Coronary artery (tissue), 2 donors: ENCODE measurements at places on chromosomes 2 and 18.

- peak; percentile 78 for DNase-seq
Observed at GRCh38 chr18:46071653-46072375, at the start of gene PSTPIP2. TSS of gene PSTPIP2 (minus strand) at chr18:46072260. CDS start at chr18:46072188, 72 bp downstream.

DNA sequence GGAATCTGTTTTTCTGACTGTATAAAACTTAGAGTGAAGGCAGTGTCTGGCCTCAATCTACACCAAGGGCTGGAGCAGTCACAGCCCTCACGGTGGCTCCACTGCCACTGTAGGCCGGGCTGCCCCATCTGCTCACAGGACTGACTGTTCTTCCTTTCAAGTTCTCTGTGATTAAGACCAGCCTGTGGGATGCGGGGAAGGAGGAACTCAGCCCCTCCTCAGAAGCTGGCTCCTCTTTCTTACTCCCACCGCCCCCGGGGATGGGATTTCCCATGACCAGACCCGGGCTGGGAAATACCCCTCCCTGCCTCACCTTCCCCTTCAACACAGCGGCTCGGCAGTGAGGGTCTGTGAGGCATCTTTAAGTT lies 106.0 kb downstream of the COPS8 start:
- no peak for DNase-seq

DNA sequence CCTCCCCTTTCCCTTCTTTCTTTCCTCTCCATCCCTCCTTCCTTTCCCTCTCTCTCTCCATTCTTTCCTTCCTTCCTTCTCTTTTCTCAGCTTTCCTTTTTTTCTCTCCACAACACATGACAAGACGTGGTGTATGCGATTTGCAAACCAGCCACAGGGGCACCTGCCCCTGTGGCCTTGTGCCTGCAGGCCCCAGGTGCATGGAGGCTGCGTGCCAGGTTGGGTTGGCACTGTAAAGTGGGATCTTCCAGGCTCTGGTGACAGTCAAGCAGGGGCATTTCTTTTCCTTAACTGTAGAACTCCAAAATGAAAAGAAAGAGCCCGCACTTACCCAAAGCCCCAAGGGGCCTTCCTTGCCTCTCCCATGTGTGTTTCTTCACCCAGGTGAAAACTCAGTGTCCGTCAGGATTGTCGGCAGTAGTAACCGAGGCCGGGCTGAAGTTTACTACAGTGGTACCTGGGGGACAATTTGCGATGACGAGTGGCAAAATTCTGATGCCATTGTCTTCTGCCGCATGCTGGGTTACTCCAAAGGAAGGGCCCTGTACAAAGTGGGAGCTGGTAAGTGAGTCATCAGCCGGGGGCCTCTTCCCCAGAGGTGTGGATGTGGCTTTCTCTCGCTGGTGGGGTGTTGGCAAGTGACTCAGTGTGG lies 50.9 kb downstream of the MARCO start:
- no peak for DNase-seq

GRCh38 chr18:765764-766549 lies 46.1 kb downstream of the YES1 start:
- DNase-seq = no peak

- no peak for DNase-seq
Observed at GRCh38 chr2:9087121-9087681, 83.7 kb upstream of the MBOAT2 start.

- DNase-seq = no peak
Observed at GRCh38 chr2:174794851-174795374, 30.6 kb upstream of the CHRNA1 start.

- DNase-seq = no peak
Observed at GRCh38 chr18:51857989-51858388, 482.0 kb upstream of the DCC start.

GRCh38 chr2:53787614-53788289 lies 908 bp downstream of the ERLEC1 start:
- no peak for DNase-seq

DNA sequence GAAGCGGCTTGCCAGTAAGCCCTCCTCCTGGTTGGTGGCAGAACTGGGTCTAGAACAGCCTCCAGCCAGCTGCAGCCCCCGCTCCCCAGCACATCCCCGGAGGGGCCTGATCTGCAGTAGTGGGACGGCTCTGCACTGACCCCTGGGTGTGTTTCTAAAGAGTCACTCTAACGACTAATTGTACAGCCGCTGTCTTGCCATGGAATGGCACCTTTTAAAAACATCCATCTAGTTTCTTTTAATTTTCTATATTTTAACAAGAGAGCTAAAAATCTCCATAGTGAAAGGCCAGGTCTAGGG lies 82.0 kb downstream of the MTCL1 start:
- no peak for DNase-seq

- DNase-seq = peak; percentile 56
Observed at GRCh38 chr2:70947556-70948184, 12.0 kb downstream of the ATP6V1B1 start.

DNA sequence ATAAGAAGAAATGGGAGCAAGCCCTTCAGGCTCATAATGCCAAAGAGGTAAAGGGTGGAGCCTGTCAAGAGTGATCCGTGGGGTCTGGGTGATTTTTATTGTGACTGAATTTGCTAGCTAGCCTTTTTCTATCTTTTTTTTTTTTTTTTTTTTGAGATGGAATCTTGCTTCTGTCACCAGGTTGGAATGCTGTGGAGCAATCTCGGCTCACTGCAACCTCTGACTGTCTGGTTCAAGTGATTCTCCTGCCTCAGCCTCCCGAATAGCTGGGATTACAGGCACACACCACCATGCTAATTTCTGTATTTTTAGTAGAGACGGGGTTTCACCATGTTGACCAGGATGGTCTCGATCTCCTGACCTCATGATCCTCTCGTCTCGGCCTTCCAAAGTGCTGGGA lies 29.1 kb downstream of the DRC1 start:
- no peak for DNase-seq

GRCh38 chr2:198314559-198315153 lies 510.3 kb downstream of the PLCL1 start:
- DNase-seq = no peak

GRCh38 chr2:95320986-95321767 lies 24.0 kb downstream of the KCNIP3 start:
- no peak for DNase-seq

DNA sequence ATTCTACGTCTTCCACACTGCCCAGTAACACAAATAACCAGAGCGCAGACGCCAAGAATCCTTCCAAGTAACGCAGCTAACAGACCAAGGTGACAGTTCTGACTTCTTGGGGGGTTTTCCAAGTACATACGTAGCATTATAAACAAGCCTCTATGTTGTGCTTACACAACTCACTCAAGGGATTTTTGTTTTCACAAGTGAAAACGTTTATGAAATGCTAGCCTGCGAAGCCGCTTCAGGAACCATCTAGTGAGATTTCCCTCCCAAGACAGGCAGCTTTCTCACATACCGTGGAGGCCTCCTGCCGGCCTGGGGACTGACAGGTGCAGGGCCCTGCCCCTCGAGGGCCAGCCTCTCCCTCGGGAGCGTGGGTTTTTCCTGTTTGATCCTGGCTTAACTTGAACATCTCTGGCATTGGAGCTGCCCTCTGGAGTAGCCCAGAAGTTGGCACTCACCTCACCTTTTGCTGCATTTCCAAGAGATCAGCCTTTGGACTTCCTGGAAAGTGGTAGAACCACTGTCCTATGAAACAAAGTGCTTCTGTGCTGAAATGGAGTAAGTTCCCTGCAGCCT lies 151.1 kb downstream of the MBP start:
- peak; percentile 40 for DNase-seq

- DNase-seq = no peak
Observed at GRCh38 chr2:25290811-25291495, 50.8 kb downstream of the DNMT3A start.

DNA sequence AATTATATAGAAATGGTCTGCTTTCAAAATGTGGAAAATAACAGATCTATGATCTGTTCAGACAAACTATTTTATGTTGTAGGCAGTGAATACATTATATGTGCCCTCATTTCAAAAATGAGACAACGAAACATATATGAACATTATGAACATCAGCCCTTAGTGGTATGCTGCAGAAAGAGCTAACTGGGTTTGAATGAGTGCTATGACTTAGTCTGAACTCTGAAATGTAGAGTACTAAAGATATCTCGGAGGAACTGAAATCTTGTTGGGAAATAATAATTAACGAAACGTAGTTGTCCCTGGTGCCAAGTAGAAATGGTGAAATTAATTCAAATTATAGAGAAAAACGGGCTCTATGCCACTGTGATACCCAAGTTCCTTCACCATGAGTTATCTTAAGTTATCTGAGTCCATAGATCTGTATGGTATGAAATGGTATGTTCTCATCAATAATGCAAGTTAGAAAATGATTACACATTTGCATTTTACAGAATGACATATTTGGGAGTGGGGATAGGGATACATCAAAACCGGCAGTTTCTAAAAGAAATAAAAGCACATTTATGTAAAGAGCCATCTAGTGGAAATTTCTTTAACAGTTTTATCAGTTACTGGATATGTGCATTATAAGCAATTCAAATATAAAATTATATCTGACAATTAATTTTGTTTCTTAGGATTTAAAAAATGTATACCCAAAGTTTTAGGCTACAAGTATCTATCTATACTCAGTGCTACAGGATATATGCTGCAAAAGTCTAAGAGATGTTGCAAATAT lies 26.7 kb downstream of the STARD6 start:
- DNase-seq = no peak

- DNase-seq = no peak
Observed at GRCh38 chr2:172305066-172305465, 122.3 kb upstream of the ITGA6 start.
